ENCODE measurements at places on chromosomes 7 and 10. TPM values are rescaled to one million over a fixed set of nuclear protein-coding genes. Genes with fewer than 3 reads are reported as not detected.
A peak's percentile ranks its signal among the peaks of the same experiment; 100 is the strongest.

- no peak for DNase-seq
Measured at GRCh38 chr7:45159296-45159695, 1.7 kb downstream of the RAMP3 start.

GRCh38 chr7:76427635-76428034, 2.9 kb downstream of the ZP3 start:
- no peak for DNase-seq

DNA sequence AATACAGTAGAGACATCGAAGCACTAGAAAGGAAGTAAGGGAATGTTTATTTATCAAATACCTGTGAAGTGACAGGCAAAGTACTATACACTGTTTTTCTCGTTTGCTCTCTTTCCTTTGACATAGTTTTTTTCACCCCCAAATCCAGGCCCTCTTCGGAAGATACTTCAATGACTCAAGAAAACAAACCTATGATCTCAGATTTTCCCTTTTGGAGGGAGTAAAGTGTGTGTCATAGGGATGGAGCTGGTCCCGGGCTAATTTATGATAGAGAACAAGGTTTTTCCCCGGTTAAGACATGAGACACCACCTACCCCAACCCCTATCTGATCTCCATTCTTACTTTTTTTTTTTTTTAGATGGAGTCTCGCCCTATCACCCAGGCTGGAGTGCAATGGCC, 61.7 kb downstream of the MAP3K8 start:
- DNase-seq = no peak

DNA sequence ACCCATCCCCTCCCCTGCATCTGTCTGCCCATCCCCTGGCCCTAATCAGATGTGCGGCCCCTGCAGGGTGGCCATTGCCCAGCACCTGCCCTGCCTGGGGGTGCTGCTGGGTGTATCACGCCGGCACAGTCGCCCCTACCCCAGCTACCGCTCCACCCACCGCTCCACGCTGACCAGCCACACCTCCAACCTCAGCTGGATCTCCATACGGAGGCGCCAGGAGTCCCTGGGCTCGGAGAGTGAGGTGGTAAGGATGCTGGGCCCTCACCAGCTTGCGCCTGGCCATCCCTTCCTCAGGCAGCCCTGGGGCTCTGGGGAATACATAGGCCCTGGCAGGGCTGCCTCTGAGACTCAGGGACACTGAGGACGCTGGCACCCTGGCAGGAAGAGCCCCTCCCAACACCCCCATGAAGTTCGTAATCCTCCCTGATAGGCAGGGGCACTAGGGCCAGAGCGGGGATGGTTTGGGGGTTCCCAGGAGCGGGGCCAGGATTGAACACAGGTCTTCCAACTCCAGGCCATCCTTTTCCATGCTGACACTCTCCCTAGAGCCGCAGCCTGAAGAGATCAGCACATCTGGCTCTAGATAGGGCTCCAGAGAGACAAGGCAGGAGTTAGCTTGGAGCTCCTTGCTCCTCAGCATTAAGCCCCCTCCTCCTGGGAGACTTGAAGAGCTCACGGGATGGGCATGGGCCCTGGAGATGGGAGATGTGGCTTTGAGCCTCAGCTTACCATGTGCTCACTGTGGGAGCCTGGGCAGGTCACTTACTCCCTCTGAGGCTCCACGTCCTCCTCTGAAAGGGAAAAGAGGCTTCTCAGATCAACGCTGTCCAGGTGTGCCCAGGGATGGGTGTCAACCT, 5.9 kb upstream of the LDB3 start:
- DNase-seq = peak; percentile 47

Gene KLF14
- total RNA-seq = 0.54 TPM

DNA sequence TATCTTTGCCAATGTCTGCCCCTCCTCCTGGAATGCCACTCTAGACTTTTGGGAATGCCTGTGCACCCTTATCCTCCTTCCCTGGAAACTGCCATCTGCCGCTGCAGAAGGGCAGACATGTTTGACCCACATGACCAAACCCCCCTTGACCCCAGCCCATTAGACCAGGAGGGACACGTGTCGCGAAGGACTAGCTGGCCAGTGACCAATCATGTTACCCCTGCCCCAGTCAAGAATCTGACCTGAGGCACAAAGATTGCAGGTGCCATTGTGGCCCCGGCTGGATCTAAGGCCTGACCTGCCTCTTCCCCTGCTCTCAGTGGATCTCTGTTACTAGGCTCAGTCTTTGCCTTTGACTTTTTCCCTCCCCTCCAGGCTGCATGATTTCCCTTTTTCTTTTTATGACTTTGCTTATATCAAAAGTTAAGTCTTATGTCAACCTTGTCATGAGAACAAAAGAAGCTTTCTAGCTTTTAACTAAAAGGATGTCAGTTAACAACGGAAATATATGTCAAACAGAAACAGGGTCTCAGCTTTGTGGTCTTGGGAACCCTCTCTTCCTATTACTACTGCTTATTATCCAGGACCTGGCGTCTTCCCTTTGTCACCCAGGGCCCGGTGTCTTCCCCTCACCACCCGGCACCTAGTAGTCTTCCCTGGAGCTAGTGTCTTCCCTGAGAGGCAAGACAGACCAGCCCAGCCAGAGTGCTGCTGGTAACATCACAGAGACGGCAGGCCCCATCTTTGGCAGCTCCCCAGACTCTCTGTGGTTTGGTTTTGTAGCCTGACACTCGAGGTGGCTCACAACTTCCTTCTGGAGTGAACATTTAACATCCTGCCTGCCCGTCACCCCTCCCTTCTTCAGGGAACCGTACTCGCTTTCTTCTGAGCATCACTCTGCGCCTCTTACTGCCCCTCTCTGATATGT, 24.4 kb upstream of the PPIF start:
- DNase-seq = peak; percentile 64

Gene OR2A5
- not detected for total RNA-seq

- DNase-seq = no peak
Measured at GRCh38 chr7:143016996-143017395, 9.9 kb downstream of the OR9A2 start.

Gene ACTR3C
- total RNA-seq = 2.7 TPM

Gene CYP26C1
- total RNA-seq = not detected

Gene BMS1
- 13.6 TPM for total RNA-seq

Gene PLCE1
- 7.5 TPM for total RNA-seq

All from psoas muscle (tissue), 8 donors.